HCT116 (cell line): ENCODE measurements at places on chromosomes 3 and 15. TPM values are rescaled to one million over a fixed set of nuclear protein-coding genes. Genes with fewer than 3 reads are reported as not detected.

The GOLGA8O gene
- 0.49 TPM for total RNA-seq

The NPAP1 gene
- not detected for total RNA-seq

- DNase-seq: no peak
Measured at GRCh38 chr15:78244893-78245292, 10.5 kb upstream of the ACSBG1 start.

The OSTN gene
- total RNA-seq: not detected
